H9 (cell line): ENCODE measurements at places on chromosomes 16 and 17. TPM values are rescaled to one million over a fixed set of nuclear protein-coding genes. Genes with fewer than 3 reads are reported as not detected.

SNX11 gene
- 20.0 and 21.7 TPM in 2 replicates for total RNA-seq

ASPHD1 gene
- total RNA-seq = 16.7 and 17.9 TPM in 2 replicates

DRC3 gene
- 0.31 and 0.68 TPM in 2 replicates for total RNA-seq

GRCh38 chr17:36736201-36737156 lies 135.1 kb downstream of the MRM1 start:
- peak; percentile 32 for DNase-seq

SAT2 gene
- 72.1 and 77.6 TPM in 2 replicates for total RNA-seq

TOM1L1 gene
- 43.4 and 44.6 TPM in 2 replicates for total RNA-seq

DNA sequence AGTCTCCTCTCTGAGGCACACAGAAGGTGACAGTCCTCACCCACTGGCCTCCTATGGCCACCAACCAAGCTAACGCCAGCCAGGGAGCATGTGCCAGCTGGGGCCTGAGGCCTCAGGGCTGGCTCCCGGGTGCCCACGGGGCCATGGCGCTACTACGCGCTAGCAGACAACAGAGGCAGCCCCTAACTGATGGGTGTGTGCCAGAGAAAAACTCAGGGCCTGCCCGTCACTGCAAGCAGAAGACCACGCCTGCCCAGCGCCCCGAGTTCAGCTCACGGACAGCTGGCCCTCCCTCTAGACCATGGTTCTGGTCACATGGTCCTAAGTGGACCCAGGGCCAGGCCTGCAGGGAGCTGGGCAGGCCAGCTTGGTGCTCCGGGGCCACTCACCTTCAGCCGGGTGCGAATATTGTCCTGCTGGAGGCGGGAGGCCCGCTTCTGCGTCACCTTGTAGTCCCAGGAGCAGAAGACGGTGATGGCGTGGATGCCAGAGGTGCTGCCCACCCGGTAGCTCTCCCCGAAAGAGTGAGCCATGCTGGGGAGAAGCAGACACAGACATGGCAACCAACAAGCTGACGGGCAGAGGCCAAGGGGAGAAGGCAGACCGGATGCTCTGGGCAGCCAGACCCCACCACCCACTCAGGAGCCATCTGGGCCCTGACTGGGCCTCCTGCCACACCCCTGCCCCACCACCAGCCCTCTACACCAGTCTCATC lies 6.2 kb downstream of the TMC6 start:
- DNase-seq = no peak
